ENCODE measurements at places on chromosomes 3 and 15.

GRCh38 chr3:135516143-135516542, 449.4 kb upstream of the PPP2R3A start:
- DNase-seq, result no peak

GRCh38 chr15:40906091-40906990, 12.1 kb downstream of the VPS18 start:
- peak; percentile 29 for DNase-seq

GRCh38 chr15:68150187-68150586, 54.9 kb downstream of the CALML4 start:
- no peak for DNase-seq

- no peak for DNase-seq
Measured at GRCh38 chr3:33060609-33061337, 36.2 kb downstream of the GLB1 start.

- no peak for DNase-seq
Measured at GRCh38 chr15:52200831-52201365, 9.7 kb upstream of the GNB5 start.

- DNase-seq, result no peak
Measured at GRCh38 chr3:177348974-177349373, 151.7 kb upstream of the TBL1XR1 start.
